ENCODE measurements at places on chromosomes 3 and 15. TPM values are rescaled to one million over a fixed set of nuclear protein-coding genes. Genes with fewer than 3 reads are reported as not detected.
A peak's percentile ranks its signal among the peaks of the same experiment; 100 is the strongest.

Gene AGBL1
- not detected for polyA plus RNA-seq

Gene GOLGA8T
- not detected for polyA plus RNA-seq

- DNase-seq: no peak
Measured at GRCh38 chr3:57733790-57734189, 22.3 kb upstream of the SLMAP start.

- no peak for DNase-seq
Measured at GRCh38 chr3:150215616-150216015, 192.5 kb upstream of the TSC22D2 start.

DNA sequence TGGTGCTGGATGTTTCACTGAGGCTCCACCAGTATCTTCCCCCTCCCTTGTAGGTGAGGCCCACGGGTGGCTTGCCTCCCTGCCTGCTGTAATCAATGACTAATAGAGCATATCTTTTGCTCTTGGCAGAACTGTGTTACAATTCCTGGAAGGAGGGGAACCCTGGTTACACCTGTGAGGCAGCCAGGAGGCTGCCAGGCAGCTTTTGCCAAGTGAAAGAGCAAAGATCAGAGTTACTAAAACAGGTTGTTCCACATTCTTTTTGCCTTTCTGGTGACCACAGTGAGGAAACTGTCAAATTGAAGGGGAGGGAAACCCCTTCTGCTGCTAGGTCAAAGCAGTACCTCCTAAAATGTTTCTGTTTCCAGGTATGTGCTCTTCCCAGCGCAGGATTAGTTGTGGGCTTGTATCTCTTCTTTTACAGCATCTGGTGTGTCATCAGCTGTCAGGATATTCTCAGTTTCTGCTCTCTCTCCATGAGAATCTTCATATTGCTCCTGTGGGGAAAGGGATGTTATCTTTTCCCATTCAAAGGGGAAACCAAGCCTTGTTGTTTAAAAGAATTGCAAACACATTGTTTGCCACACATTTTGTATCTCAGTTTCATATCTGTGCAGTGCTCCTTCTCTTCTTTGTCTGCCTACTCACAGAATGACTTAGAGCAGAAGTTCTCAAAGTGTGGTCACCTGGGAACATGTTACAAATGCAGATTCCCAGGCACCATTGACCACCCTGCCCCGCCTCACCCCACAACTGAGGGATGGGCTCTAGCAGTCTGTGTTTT is 137.4 kb upstream of the UMPS start:
- no peak for DNase-seq

GRCh38 chr3:152909180-152909883 is 74.4 kb downstream of the P2RY1 start:
- no peak for DNase-seq

- DNase-seq: no peak
Measured at GRCh38 chr3:112351036-112351435, 18.1 kb downstream of the CD200 start.

Gene ARPIN
- polyA plus RNA-seq: not detected

DNA sequence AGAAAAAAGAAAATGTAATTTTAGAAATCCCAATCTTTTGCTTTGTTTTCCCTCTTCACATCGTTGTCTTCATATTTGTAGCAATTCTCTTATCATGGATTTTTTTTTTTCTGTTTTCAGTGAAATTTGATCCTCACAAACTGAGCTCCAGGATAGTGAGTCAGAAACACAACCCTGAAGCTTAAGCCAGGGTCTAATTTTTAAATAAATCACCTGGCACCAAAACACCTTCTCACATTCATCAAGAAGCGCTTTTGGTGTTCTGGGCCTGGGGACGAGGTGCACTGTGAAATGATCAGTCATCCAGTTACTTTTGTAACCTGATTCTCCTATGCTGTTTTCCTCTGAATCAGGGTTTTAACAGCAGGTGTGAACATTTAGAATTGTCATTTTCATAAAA is 87.7 kb downstream of the REC114 start:
- no peak for DNase-seq

GRCh38 chr3:71786551-71786950 is 1.6 kb upstream of the PROK2 start:
- no peak for DNase-seq

- peak; percentile 45 for DNase-seq
Measured at GRCh38 chr15:63531586-63531985, 27.2 kb downstream of the USP3 start.
